SK-MEL-5 (cell line): ENCODE measurements at places on chromosomes 2 and 18. TPM values are rescaled to one million over a fixed set of nuclear protein-coding genes. Genes with fewer than 3 reads are reported as not detected.

The ZBTB14 gene
- total RNA-seq = 13.9 and 16.0 TPM in 2 replicates

The GIGYF2 gene
- total RNA-seq = 49.8 and 62.7 TPM in 2 replicates

The CD226 gene
- 0.50 and 0.77 TPM in 2 replicates for total RNA-seq

The CYBRD1 gene
- 40.3 and 45.6 TPM in 2 replicates for total RNA-seq

- peak; percentile 94 for DNase-seq
Observed at GRCh38 chr2:66574701-66575624, 140.0 kb downstream of the MEIS1 start.

DNA sequence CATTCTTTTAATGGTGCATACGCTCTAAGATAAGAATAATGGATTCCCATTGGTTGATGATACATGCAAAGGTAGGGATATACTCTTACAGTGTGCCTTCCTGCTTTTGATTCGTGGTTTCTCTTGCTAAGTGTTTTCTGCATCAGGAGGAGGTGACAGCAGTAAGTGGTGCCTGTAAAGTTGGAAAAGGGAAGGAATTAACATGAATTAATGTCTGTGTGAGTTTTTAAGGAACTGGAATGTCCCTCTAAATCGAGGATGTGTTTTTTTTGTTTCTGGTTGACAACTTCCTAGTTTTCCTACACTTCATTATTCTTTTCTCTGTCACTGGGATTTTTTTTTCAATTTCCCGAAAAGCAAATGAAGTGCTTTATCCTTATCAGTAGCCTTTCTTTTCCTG, 54.4 kb downstream of the CRIM1 start:
- no peak for DNase-seq

- DNase-seq = peak; percentile 46
Observed at GRCh38 chr2:63993871-63994270, 25.4 kb downstream of the VPS54 start.

GRCh38 chr2:80078290-80079036, 226.1 kb downstream of the LRRTM1 start:
- DNase-seq = no peak

GRCh38 chr2:107810734-107811133, 16.0 kb upstream of the RGPD4 start:
- no peak for DNase-seq

GRCh38 chr2:208366215-208367127, 40.1 kb upstream of the PTH2R start:
- no peak for DNase-seq

- DNase-seq = no peak
Observed at GRCh38 chr2:220374282-220374681, 746.9 kb downstream of the SLC4A3 start.

DNA sequence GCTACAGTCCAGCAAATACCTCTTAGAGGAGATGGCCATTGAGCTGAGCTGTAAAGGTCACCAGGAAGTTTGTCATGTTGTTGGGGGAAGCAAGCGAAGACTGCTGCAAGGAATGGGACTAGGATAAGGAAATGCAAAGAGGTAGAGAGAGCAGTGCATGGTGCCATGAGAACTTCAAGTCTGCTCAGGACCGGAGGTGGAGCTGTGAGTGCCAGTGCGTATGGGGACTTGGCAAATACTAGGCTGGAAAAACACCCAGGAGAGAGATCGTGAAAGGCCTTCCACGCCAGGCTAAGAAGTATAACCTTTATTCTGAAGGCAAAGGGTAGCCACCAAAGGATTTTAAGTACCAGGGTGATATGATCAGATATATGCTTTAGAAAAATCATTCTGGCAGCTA, 71.3 kb downstream of the MEIS1 start:
- no peak for DNase-seq

DNA sequence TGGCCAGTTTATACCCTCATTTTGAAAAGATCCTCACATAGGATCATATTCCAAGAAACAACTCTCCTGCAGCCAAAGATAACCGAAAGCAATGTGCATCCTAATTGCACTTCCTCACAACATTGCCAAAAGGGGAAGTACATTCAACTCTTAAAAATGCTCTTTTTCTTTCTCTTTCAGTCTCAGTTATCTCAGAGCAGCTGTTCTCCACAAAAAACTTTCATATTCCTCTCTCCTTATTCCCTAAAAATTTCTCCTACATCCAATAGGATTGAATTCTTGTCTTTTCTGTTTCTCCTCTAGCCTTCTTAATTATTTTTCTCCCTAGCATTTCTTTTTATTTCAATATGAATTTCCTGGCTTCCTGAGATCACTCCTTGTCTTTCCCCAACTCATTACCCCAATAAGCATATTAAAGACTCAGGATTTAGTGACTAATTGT, 7.4 kb upstream of the VRK2 start:
- DNase-seq = no peak
